ENCODE measurements at places on chromosomes 12 and 14. TPM values are rescaled to one million over a fixed set of nuclear protein-coding genes. Genes with fewer than 3 reads are reported as not detected.

Gene SMCO3
- polyA plus RNA-seq: not detected

Gene RTN1
- 4.2 TPM for polyA plus RNA-seq

Gene HOXC4
- not detected for polyA plus RNA-seq

Gene ZNF385A
- polyA plus RNA-seq: 5.2 TPM

Gene KRT83
- polyA plus RNA-seq: not detected

Gene PSMC6
- polyA plus RNA-seq: 45.1 TPM

Gene GAS2L3
- 2.1 TPM for polyA plus RNA-seq

Gene SRRM4
- 0.35 TPM for polyA plus RNA-seq

Gene CELA1
- 0.09 TPM for polyA plus RNA-seq

Gene PTPRB
- polyA plus RNA-seq: 0.14 TPM

Gene APPL2
- 8.9 TPM for polyA plus RNA-seq

Gene CD4
- polyA plus RNA-seq: 5.1 TPM
